ENCODE measurements at places on chromosomes 1 and 21.

DNA sequence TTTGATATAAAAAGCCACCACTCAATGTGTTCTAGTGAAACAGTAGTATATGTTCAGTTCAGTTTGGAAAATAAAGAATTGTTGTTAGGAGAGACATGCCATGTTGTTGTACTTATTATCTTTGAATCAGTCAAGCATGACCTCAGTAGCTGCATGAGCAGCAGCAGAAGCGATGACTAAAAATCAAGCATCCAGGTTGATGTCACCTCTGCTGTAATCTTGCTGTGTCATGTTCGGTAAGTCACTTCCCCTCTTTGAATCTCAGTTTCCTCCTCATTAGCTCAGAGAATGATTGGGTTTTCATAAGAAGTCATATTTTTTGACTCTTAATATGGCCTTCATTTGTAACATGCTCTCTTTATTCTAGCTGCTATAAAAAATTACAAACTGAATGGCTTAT, 428.4 kb upstream of the B3GALT2 start:
- no peak for DNase-seq

GRCh38 chr1:210262167-210262896, 29.7 kb downstream of the SERTAD4 start:
- DNase-seq = no peak

DNA sequence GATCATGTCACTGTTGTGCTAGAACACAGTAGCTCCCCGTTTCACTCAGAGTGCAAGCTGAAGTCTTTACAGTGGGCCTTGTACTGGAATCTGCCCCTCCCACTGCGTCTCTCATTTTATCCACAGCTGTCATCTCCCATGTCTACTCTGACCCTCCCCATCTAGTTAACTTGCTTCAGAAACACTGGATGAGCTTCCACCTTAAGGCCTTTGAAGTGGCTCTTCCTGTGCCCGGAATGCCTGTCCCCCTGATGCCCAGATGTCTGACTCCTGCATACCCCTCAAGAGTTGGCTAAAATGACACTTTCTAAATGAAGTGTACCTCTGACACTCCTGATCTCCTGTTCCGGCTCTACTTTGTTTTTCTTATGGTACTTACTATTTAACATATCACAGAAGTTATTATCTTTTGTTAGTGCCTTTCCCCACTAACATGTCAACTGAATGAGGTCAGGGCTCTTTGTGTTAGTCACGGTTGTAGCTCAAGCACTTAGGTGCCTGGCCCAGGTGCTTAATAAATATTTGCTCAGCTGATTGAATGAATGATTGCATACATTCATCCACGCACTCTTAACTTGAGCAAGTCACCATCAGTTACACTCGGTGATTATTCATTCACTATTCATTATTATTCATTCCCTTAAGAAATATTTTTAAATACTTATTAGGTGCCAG, 13.3 kb downstream of the ARV1 start:
- DNase-seq = no peak

GRCh38 chr1:11841245-11842153, 6.1 kb downstream of the NPPA start:
- DNase-seq = no peak

DNA sequence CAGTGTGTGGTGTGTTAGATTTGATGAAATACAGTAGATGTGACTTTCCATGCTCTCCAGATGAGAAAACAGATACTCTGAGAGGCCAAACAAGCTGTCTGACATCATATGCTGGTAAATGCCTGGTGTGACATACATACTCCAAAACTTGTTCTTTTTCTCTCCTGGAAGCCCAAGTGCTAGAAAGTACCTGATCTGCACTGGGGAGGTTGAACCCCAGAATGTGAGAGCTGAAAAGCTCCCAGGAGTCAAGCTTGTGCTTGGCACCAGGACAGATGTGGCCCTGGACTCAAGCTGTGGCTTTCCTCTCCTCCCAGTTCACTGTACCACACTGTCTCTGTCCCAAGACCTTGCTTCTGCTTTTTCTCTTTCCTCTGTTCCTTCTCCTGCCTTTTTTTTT, 389.0 kb upstream of the USP24 start:
- DNase-seq = no peak

Measured in HTR-8/SVneo (cell line).